ENCODE measurements at places on chromosomes 13 and 19.

DNA sequence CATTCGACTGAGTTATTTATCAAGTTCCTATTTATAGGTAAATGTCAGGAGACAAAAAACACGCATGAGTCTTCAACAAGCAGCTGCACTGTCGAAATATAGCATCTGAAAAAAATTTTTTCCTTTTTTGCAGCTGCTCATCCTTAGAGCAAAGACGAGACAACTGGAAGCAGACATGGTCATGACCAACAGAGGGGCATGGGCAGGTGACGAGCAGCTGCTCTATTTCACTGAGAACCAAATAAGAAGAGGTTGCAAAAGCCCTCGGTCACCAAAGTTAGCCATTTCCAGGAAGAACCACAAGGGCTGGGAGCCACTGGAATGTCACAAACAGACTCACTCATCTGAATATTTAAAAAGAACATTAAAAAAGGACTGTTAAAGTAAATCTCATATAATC is 22.2 kb downstream of the SOHLH2 start:
- no peak for DNase-seq

DNA sequence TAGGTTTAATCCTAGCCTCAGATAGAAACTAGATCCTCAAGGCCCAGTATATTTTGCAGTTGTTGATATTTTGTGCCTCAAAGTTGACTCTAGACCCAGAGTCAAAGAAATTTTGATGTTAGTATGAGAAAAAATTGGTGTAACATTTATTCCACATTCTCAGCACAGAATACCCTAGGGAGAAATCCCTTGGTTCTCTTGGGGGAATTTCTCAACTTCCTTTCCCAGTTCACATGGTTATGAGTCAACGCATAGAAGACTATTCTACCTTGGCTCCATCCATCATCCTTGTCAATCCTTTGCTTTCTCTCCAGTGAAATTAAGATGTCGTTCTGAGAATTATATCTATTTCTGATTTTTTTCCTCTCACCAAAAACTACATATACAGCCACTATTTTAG is 145.3 kb downstream of the POSTN start:
- no peak for DNase-seq

- no peak for DNase-seq
Observed at GRCh38 chr19:28471731-28472510, 741.0 kb downstream of the UQCRFS1 start.

- DNase-seq, result no peak
Observed at GRCh38 chr13:98526182-98526512, 50.8 kb downstream of the STK24 start.

DNA sequence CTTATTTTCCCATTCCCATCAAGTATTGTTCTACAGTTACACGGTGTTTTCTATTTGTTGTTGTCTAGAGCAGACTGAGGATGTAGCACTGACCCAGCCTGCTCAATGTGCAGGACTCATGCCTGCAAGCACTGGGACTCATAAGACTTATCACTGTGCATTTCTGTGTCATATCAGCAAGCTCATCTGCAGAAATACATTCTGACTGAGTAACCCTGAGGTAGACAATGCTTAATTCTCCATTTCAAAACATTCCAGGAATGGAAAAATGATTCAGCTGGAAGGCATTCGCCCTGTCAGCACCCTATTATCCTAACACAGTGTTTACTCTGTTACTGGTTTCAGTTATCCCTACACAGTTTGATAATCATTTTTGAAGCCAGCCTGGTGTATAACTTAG is 2506.4 kb downstream of the PCDH9 start:
- no peak for DNase-seq

DNA sequence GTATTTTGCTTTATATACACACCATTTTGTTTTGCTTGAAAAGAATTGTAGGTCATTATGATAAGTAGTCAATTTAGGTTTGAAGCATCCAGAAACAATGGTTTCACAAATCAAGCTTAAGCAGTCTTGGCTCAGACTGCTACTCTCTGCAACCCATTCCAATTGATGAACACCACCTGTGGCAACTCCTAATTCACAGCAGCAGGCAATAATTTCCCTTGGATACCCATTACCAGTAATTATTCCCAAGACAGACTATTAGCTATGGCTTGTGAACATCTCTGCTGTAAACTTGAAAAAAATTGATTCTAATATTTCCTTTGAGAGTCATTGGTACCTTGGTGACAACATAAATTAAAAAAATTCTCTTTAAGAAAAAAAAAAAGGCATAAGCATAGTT is 299.3 kb upstream of the SLITRK6 start:
- DNase-seq, result no peak

GRCh38 chr13:113758651-113759524 is at the start of gene TMEM255B:
Gene TMEM255B, plus strand, starts transcription at chr13:113759226. Its CDS starts 44 bp downstream, at chr13:113759270.
- DNase-seq, result peak; percentile 60

GRCh38 chr19:47520343-47520806 is 5.5 kb upstream of the NAPA start:
- DNase-seq, result no peak

DNA sequence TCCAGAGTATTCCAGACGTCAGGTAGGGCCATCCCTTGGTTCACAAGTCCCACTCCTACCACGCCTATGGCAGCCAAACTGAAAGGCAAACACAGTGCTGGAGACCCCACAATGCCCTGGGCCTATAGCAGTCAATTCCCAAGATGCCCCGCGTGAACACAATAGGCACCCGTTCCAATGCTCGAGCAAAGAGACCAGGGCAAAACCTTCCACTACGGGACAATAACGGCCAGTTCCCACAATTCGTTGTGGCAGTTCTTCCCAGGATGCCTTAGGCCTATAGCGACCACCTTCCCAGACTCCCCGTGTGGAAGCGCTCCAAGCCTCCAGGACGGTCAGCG is 538 bp downstream of the ZNF428 start:
- no peak for DNase-seq

DNA sequence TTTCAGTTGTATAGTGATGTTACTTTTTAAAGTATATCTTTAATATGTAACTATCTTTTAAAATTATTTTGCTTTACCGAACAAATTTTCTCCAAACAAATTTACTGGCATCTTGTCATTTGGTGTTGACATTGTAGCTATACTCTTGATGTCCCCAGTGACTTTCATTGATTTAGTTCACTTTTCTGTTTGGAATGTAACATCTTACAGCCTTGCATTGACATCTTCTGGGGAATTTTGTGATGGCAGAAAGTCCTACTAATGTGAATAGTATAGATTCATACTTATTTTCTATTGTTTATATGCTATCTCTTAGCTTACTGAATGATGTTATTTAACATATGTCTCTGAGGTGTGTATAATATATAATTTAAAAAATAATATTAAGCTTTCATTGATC is 800.9 kb upstream of the ATXN8OS start:
- DNase-seq, result no peak

- no peak for DNase-seq
Observed at GRCh38 chr13:21359855-21360254, 99.2 kb downstream of the ZDHHC20 start.

GRCh38 chr19:33624586-33624985 is 2.8 kb downstream of the CHST8 start:
- no peak for DNase-seq

DNA sequence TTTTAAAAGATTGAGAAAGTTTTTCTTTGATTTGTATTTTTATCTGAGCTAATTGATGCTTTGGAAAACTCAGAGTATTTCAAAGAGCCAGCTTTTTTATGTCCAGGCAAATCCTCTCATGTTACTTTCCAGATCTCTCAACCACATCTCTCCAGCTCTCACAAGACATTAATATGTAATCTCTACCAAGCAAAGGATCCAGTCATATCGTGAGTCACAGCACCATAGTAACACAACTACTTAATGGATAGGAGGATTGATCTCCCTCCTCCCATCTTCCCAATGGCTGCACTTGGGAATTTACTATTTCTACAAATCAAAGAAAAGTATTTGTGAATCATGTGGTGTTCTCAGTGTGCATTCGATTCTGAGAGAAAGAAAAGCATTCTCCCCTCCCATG is 63.3 kb downstream of the POU4F1 start:
- DNase-seq, result no peak

GRCh38 chr19:16898361-16899015 is 9.7 kb downstream of the F2RL3 start:
- no peak for DNase-seq

GRCh38 chr13:100476963-100477362 is 111.6 kb downstream of the GGACT start:
- no peak for DNase-seq

DNA sequence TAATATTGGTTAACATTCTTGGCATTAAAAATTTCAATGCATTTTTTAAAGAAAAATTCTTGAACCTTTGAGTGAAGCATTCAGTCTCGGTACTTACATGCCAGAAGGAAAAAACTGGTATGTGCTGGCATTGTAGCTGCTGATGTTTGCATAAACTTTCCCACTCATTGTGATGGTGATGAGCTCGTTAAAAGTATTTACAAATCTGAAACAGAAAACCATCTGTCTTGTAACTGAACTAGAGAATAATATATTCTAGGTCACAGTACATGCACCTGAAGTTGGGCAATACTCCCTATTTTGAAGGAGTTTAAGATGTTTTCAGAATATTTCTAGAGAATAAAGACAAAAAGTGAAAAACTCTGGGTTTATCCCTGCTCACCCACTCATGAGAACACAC is 64.1 kb downstream of the SLC15A1 start:
- DNase-seq, result no peak

DNA sequence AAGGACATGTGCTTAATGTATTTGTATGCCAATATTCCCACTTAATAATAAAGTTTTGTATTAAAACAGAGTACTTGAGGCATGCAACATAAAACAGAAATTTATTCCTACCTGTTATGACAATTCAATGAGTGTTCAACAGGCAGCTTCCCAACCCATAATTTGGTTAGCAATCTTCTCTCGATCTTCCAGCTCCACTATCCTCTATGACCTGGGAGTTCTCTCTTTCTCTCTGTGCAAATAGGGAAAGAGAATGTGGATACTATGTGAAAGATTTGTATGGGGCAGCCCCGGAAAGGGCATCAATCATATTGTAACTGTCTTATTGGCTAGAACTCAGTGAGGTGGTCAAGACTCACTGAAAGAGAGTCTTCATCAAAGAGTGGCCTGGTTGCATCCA is 644.9 kb upstream of the PCDH20 start:
- DNase-seq, result no peak

DNA sequence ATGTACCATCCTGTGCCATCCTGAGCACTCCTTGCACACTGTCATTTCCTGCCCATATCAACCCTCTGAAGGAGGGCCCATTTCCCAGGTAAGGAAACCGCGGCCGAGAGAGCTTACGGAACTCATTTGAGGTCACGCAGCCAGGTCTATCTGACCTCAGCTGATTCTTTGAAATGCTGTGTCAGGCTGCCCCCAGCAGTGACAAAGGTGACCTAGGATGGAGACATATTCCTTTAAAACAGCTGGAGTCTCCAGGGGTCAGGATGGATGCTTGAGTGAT is 42.2 kb upstream of the VSTM2B start:
- DNase-seq, result peak; percentile 33

DNA sequence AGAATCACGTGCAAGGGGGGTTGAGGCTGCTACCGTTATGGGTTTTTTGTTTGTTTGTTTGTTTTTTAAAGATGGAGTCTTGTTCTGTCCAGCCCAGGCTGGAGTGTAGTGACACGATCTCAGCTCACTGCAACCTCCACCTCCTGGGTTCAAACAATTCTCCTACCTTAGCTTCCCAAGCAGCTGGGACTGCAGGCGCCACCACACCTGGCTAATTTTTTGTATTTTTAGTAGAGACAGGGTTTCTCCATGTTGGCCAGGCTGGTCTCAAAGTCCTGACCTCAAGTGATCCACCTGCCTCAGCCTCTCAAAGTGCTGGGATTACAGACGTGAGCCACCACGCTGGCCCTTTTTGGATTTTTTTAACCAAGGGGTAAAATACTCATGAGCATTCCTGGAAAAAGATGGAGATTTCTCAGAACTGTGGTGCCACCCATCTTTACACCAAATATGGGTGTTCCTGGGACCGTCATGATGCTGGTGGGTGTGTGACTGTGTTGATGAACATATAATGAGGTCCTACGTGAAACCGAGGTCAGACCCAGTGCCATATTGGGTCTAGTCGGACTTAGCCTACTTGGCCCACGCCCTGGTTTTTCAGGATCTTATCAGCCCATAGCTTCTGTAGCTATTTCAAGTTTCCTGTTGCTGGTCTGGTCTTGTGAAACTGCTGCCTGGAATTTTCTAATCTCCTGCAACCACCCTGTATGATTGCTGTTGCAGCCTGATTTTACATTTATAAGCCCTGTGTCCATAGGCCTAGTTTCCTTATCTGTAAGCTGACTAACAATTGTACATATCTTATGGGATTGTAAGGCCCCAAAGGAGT is 6.2 kb downstream of the PPP1R15A start:
- no peak for DNase-seq

DNA sequence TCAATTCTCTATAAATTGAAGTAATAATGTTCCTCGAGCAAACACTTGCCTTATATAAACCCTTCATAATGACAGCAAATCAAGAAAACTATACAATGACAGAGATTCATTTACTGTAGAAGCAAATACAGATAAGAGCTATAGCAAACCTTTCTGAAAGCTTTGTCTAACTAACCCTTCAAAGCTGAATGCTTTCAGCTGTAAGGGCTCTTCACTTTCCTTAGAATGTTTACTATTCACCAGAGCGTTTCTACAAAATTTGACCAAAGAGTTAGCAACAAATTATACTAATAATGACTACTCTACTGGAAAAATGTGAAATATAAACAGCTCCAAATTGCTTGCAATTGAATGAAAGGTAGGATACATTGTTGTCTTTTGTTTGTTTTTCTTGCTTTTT is 218.1 kb downstream of the SLITRK5 start:
- no peak for DNase-seq

GRCh38 chr19:20233105-20233504 is 66.1 kb downstream of the ZNF486 start:
- DNase-seq, result no peak

- DNase-seq, result no peak
Observed at GRCh38 chr13:71448080-71448630, 418.8 kb downstream of the DACH1 start.

DNA sequence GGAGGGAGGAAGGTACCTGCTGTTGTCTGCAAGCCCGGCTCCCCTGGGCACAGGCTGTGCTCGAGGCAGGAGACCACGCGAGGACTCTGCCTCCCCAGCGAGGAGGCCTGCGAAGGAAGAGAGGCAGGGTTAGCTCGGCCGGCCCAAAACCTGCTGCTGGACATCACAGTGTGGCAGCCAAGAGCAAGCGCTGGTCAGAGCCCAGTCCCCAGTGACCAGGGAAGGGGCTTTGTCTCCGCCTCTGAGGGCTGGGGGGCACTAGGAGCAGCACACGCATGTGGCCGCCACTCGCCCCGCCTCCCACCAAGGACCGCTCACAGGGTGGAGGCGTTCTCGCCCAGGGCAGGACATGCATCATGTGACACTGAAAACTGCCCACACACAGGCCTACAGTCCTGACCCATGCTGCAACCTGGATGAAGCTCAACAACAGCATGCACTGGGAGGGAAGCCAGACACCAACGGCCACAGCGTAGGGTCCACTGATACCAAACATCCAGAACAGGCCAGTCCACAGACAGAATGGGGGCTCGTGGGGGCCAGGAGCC is 8.5 kb downstream of the MIER2 start:
- no peak for DNase-seq
